Pulmonary artery endothelial cell (primary cell): ENCODE measurements at places on chromosomes 2 and 18. TPM values are rescaled to one million over a fixed set of nuclear protein-coding genes. Genes with fewer than 3 reads are reported as not detected.

Gene SULT1C2
- not detected in 2 replicates for total RNA-seq

Gene C2orf66
- 0.07 and 0.14 TPM in 2 replicates for total RNA-seq

Gene MOGAT1
- total RNA-seq: not detected in 2 replicates

Gene CDH20
- not detected in 2 replicates for total RNA-seq

Gene PROM2
- 0.07 and 0.14 TPM in 2 replicates for total RNA-seq

Gene CYP27A1
- 10.5 and 10.9 TPM in 2 replicates for total RNA-seq

Gene OXER1
- not detected in 2 replicates for total RNA-seq

Gene CD8B2
- not detected in 2 replicates for total RNA-seq

Gene EFR3B
- total RNA-seq: 0.28 and 0.40 TPM in 2 replicates

Gene EIF2B4
- total RNA-seq: 36.6 and 44.7 TPM in 2 replicates

Gene APCDD1
- total RNA-seq: 0.04 and 0.20 TPM in 2 replicates

Gene TUBA4B
- not detected in 2 replicates for total RNA-seq

Gene MBP
- total RNA-seq: 0.53 TPM in 2 replicates

Gene TTL
- 50.5 and 69.3 TPM in 2 replicates for total RNA-seq

Gene CCDC74B
- 1.2 and 1.5 TPM in 2 replicates for total RNA-seq

Gene UGT1A4
- total RNA-seq: not detected in 2 replicates

Gene WBP1
- 26.7 and 33.4 TPM in 2 replicates for total RNA-seq

Gene SPC25
- total RNA-seq: 4.4 and 9.0 TPM in 2 replicates

Gene ASAP2
- total RNA-seq: 44.0 and 49.9 TPM in 2 replicates

Gene OTOS
- total RNA-seq: not detected in 2 replicates

Gene PMAIP1
- total RNA-seq: 13.7 and 20.6 TPM in 2 replicates

Gene ZNF804A
- not detected in 2 replicates for total RNA-seq

Gene ADRA2B
- not detected in 2 replicates for total RNA-seq

Gene CCDC141
- total RNA-seq: under 0.01 TPM in 1 of 2 replicates, not detected in the other

Gene EVA1A
- 110 and 149 TPM in 2 replicates for total RNA-seq

Gene IWS1
- 37.9 and 46.8 TPM in 2 replicates for total RNA-seq

Gene MSTN
- not detected in 2 replicates for total RNA-seq
